WERI-Rb-1 (cell line): ENCODE measurements at places on chromosomes 7 and 10.

DNA sequence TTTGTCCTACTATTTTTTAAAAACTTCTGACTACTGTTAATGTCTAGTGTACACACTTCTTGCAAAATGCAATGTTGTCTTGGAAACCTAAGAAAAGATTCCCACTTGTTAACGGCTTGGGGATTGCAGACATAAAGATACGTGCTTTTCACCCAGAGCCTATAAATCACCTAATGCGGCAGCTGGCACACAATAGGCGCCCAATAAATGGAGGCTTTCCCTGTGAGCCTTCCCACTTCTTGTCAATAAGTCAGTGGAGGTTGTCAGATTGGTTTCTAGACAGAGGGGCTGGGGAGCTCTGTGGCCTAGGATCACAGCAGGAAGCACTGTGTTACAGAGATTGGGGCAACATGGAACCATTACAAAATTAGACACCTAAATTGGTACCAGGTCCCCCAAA is 74.7 kb downstream of the VSTM4 start:
- no peak for DNase-seq

DNA sequence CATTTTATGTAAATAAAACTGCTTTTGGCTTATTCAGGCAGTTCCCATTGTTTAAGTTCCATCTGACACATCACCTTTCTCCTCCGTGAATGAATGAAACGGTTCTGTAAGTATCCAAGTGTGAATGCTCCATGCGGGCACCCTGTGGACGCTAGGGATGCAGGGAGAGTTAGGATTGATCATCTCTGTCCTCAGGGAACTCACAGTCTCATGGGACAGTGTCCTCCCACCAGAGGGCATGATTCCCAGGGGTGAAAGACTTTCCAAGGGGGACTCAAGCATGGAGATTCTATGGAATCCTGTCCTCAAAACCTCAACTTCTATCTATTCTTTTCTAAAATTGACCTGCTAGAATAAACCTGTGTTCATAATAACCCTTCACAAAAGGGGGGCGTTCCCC is 98.8 kb downstream of the HECW1 start:
- DNase-seq: no peak

- no peak for DNase-seq
These were observed 77.0 kb downstream of the PFKFB3 start for GRCh38 chr10:6279540-6280267.

- no peak for DNase-seq
These were observed 306.8 kb downstream of the SORCS1 start for GRCh38 chr10:106857728-106858127.

DNA sequence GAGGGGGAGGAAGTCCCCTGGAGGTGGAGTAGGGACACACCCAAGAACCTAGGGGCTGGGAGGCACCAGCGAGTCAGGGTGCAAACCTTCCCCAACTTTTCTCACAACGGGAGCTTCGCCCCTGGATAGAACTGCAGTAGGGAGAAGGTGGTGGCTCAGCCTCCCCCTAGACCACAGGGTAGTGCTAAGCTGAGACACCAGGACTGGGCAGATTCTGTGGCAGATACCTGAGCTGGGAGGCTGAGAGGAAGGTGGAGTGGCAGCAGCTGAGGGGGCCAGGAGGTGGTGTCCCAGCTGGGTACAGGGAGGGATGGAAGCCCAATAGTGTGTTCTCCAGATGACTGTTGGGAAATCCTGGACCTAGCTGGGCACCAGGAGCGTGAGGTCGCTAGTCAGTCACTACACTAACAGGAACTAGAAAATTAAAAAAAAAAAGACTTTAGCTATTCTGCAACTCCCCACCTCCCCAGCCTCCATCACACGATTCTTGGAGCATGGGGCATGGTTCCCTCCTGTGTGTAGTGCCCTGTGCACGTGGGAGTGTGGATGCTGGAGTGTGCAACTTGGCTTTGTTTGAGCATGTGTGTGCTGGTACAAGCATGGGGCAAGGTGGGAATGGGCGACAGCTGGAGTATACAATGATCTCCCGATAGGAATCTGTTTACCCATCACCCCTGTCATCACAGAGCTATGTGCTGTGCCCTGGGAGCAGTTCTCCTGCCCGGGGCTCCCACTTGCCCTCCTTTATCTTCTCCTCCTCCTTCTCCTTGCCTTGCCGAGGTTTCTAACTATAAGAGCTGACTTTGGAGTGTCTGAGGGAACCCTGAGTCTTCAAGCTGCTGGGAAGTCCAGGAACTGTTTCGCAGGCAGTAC is 8.8 kb upstream of the TRPV6 start:
- no peak for DNase-seq

DNA sequence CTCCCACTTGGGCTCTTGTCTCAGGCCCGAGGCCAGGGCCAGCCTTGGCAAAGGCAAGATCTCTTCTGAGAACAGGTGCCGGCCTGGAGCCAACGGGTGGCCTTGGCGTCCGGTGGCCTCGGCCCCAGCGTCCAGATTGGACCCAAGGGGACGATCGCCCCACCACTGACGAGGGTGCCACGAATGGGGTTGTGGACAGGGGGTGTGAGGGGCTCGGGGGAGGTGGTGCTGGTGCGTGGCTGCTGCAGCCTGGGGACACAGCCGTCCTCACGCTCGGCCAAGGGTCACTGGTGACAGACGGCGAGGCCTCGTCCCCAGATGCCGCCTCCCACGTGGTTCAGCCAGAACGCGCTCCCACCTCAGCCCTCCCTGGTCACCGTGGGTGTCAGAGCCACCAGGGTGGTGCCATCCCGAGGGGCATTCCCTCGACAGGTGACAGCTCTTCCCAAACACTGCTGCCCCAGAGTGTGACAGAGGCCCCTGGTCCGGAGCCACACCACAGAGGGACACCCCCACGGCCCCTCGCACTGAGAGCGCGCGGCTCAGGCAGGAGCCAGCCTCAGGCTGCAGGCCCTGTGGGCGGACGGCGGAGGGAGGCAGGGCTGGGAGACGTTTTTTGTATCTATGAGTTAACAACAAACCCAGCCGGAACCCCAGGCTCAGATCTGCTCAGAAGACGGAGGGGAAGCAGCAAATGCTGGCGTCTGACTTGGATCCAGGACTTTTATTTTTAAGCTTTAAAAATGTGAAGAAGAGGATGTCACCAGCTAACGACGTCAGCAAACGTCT is 18.5 kb upstream of the CFAP46 start:
- DNase-seq: no peak

GRCh38 chr7:50393547-50394252 is 56.5 kb downstream of the FIGNL1 start:
- DNase-seq: no peak

GRCh38 chr7:97078023-97078969 is 39.2 kb upstream of the SDHAF3 start:
- DNase-seq: no peak

GRCh38 chr7:27239387-27240014 is 3.1 kb upstream of the EVX1 start:
- DNase-seq: no peak

- DNase-seq: no peak
These were observed 63.1 kb downstream of the CARD11 start for GRCh38 chr7:2980401-2981102.

GRCh38 chr10:129455625-129456024 is 11.4 kb upstream of the MGMT start:
- DNase-seq: no peak

DNA sequence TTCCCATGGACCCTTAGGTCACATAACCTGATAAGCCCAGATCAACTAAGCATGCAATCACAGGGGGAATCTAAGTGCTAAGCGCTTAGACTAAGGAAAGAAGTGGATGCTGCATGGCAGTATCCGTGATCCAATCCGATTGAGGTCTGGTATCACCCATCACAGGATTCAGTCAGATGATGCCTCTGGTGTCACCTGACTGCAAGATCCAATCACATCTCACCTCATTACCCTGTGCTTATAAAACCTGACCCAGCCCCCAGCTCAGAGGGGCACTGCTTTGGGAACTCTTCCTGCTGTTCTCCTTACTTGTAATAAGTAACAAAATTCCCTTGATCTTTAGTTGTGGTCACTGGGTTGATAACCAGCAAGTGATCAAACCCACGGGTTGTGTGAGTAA is 84.7 kb upstream of the TMEM168 start:
- DNase-seq: no peak

DNA sequence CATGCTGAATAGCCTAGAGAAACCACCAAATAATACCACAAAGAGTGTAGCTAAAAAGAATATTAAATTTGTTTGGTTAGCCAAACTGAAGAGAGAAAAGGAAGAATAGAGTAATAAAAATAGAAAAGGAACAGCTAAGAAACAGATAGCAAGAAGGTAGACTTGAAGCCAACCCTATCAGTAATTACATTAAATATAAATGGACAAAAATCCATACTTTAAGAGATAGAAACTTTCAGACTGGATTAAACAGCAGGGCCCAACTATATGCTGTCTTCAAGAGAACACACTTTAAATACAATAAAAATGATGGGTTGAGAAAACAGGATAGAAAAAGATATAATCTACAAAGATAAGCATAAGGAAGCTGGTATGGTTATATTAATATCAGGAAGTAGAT is 31.2 kb downstream of the IL2RA start:
- no peak for DNase-seq

DNA sequence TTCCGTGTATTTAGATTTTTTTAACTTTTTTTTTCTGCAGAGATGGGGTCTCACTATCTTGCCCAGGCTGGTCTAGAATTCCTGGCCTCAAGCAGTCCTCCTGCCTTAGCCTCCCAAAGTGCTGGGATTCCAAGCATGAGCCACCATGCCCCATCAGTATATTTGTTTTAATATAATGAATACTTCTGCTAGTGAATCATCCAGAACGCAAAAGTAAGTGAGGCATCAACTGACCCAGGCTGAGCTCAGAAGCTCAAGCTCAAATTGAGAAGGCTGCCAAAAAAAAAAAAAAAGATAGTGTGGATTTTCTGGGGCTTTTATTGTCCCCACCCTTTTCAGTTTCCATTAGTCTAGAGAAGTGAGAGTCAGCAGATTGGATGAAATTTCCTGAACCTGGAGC is 39.0 kb upstream of the TECTB start:
- DNase-seq: no peak

DNA sequence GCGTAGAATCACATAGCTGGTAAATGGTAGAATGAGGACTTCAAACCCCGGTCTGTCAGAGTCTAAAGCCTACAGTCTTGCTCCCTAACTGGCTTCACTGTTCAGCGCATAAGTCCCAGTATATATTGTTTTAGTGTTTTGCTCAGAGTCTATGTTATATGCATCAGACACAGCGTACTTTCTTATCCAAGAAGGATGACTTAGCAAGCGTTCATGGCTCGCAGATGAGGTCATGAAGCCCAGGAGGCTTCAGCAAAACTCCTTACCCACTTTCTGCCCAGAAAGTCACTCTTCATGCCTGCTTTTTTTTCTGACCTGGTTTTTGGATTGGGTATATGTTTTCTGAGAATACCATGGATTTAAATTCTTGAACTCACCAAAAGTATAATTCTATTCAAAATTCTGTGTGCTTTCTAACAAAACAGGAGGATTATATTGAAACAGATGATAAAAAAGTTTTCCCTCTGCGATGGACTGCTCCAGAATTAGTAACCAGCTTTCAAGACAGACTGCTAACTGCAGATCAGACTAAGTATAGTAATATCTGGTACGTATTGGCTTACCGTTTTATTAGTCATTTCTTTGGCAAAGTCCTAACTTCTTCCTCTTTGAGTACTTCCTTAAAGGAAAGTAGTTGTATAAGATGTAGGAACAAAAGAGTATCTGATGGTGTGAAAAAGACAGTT is 24.6 kb upstream of the BHLHA15 start:
- DNase-seq: no peak

GRCh38 chr7:33258491-33258951 is 129.2 kb downstream of the BBS9 start:
- no peak for DNase-seq

DNA sequence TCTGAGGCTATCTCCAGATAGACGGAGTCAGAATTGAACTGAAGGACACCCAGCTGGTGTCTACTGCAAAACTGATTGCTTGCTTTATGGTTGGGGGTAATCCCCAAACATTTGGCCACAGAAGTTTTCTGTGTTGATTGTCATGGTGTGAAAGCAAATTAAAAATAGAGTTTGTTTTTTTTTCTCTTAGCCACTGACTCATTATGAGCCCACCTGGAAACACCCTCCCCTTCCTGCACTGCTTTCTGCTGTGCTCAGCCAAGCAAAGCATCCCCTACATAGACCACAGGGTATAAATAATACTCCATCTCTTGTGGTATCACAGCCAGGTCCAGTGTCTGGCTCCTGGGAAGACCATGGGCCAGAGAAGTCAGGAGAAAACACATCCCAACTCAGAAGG is 6.5 kb upstream of the VWC2 start:
- no peak for DNase-seq

DNA sequence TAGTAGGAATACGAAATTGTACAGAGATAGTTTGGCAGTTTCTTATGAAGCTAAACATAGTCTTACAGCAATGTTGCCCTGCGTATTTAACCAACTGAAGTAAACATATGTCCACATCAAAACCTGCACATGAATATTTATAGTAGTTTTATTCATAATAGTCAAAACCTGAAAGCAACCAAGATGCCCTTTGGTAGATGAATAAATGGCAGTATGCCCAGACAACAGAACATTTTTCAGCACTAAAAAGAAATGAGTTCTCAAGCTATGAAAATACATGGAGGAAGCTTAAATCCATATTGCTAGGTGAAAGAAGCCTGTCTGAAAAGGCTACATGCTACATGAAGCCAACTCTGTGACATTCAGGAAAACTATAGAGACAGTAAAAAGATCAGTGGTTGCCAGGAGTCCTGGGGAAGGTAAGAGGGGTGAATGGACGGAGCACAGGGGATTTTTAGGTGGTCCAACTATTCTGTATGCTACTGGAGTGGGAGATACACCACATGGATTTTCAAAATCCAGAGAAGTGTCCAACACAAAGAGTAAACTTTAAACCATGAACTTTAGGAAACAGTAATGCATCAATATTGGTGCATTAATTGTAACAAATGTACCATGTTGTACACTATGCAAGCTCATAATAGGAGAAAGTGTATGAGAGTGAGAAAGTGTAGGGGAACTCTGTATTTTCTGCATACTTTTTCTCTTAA is 17.6 kb downstream of the GPRIN2 start:
- DNase-seq: no peak

GRCh38 chr10:94268652-94269051 is 94.1 kb downstream of the NOC3L start:
- DNase-seq: no peak

GRCh38 chr10:106502641-106503040 is 661.9 kb downstream of the SORCS1 start:
- no peak for DNase-seq

- DNase-seq: peak; percentile 52
These were observed 41.4 kb downstream of the GSDME start for GRCh38 chr7:24715661-24716479.

DNA sequence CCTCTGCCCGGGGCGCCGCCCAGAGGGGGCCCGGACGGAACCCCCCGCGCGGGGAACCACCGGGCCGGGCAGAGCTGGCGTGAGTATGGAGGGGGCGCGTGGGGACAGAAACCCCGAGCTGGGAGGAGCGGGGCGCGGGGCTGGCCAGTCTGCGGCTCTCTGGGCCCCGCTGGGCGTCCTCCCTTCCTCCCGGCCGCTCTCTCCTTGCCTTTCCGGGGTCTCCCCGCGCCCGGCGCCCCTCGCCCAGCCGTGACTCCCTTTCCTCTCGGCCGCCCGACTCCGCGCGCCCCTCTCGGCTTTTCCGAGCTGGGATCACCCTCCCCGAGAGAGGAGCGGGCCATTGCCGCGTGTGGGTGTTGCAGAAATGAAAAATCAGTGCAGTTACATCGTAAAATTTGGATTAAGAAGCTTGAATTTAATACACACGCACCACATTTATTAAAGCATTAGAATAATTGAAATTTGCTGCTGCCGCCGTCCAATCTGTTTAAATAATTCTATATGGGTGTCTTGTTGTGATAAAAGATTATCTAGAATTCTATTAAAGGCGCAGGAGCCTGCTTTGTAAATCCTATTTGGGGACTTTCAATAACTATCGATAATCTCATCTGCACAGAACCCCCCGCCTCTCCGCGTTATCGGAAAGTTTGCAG is 9.1 kb downstream of the UNCX start:
- DNase-seq: no peak
